Activated CD8-positive, alpha-beta memory T cell treated with anti-CD3 and anti-CD28 coated beads for 48 hours (primary cell): ENCODE measurements at places on chromosomes 6 and 20.

GRCh38 chr20:20303742-20304141 is 64.2 kb upstream of the INSM1 start:
- DNase-seq, result no peak

DNA sequence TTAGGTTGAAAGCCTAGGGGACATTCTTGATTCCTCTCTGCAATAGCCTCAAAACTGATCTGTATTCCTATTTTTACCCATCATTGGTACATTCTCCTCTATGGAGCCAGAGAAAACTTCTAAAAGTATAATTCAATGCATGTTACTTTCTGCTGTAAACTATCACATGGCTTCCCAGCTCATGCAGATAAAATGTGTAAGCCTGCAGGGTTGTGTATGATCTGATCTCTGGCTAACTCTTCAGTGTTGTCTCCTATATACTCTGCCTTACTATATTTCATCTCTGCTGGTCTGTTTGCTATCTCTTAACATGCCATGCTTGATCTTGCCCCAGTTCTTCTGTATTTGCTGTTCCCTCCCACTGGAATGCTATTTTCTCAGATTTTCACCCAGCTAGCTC is 323.3 kb upstream of the RSPO3 start:
- DNase-seq, result no peak

- no peak for DNase-seq
Observed at GRCh38 chr20:38152621-38153221, 12.3 kb downstream of the TGM2 start.

- DNase-seq, result no peak
Observed at GRCh38 chr6:4017058-4017739, 61.7 kb downstream of the FAM217A start.

DNA sequence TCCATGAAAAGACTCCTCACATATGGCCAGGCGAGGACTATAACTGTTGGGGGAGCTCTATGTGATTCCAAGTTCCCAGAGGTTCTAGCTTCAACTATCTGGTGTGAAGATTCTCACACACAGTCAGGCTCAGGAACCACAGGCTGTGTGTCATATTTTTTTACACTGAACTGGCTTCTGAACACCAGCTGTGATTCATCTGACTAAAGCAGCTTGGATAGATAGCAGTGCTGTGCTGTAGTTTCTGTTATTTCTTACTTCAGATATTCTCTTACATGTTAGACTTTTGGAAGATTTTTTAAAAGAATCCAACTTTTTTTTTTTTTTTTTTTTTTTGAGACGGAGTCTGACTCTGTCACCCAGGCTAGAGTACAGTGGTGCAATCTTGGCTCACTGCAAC is 140.7 kb upstream of the MCHR2 start:
- no peak for DNase-seq

DNA sequence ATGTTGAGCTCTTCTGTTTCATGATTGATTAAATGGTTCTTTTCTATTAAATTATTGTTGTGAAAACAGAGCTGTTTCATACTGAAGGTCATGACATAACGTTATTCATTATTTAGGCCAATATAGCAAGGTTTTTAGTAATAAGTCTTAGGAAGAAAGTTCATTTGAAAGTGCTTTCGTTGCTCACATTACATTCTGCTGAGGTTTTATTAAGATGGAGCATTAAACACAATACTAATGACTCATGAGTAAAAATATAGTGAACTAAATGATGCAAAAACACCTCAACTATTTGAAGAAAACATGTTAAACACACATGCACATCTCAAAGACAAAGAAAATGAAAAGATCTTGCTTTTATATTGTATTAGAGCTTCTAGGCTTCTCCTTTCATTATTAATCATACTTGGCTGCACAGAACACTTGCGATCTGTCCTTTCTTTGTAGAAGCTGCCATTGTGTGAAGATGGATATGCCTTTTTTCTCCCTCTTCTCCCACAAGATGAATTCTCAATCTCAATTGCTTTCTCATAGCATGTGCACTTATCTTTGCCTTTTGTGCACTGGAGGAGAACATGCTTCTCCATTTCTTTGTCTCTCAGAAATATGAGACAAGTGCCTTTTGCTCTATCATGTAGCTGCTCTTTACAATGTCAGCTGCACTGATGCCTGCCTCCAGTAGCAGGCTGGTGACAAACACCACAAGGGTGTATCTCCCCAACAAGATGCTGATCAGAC is 312.4 kb downstream of the PHF3 start:
- DNase-seq, result no peak

- no peak for DNase-seq
Observed at GRCh38 chr6:105995391-105995865, 90.7 kb upstream of the PRDM1 start.

DNA sequence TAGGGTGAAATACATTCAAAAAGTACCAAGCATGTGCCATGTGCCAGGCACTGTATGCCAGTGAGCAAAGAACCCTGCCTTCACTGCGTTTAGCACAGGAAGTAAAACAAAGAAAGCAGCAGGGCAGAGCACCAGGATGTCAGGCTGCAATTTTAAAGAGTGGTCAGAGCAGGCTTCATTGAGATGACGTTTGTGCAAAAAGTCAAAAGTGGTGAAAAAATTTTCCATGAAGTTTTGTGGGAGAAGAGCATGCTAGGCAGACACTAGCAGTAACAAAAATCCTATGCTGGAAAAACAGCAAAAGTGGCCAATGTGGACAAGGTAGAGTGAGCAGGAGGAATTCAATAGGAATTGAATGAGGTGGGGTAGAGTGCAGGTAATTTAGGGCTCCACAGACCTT is 31.3 kb downstream of the AKIRIN2 start:
- DNase-seq, result no peak

DNA sequence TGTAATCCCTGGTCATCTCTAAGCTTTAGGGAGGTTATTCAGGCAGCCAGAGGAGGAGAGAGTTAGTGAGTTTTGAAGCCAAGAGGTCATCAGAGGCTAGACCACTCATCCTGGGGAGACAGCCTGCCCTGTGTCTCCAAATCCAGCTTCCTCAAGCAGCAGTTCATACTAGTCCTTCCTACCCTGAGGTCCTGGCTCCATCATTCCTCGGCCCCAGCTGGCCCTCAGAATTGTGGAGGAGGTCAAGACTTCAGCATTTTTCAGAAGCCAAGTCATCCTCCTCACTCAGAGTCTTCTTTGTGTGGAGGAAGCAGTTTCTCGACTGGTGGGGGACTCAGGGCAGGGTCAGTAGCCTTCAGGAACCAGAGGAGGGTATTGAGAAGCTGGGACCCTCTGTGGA is 12.4 kb upstream of the KIAA1755 start:
- DNase-seq, result no peak

GRCh38 chr6:56507517-56507916 is 135.2 kb downstream of the DST start:
- no peak for DNase-seq

DNA sequence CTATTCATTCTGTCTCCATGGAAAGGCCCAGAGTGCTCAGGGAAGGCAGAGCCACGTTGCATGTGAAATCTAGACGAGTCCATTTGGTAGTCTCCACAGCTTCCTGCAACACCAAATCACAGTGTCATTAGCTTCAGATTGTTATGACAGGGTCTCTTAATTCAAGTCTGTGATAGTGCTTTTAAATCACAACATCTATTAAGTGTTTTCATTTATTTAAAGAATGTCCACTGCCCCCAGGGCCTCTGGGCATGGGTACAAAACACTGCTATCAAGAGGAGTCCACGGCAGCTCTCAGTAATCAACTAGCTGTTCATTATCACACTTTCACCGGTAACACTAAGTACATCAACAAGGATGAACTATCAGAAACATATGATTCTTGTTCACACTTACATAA is 455.9 kb upstream of the JARID2 start:
- DNase-seq, result no peak

GRCh38 chr6:105443941-105444340 is 41.1 kb upstream of the PREP start:
- DNase-seq, result no peak

GRCh38 chr20:50191544-50192363 is 1.1 kb downstream of the CEBPB start:
- no peak for DNase-seq

DNA sequence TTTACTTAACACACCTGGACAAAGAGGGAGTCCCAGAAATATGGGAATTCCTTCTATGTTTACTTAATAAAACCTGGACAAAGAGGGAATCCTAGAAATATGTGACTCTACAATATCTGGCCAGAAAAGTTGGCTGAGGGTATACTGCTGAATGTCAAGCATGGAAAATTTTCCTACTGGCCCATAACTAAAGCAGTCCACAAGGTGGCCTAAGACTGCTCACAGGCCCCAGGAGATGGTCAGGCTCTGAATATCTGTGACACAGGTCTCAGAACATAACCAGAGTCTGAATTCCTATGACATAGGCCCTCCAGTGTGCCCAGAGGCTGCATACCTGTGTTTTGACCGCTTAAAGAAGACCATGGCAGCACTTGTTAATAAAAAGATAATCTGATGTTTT is 578.2 kb upstream of the NRSN1 start:
- no peak for DNase-seq

- no peak for DNase-seq
Observed at GRCh38 chr6:149483334-149483725, 1.5 kb downstream of the ZC3H12D start.

DNA sequence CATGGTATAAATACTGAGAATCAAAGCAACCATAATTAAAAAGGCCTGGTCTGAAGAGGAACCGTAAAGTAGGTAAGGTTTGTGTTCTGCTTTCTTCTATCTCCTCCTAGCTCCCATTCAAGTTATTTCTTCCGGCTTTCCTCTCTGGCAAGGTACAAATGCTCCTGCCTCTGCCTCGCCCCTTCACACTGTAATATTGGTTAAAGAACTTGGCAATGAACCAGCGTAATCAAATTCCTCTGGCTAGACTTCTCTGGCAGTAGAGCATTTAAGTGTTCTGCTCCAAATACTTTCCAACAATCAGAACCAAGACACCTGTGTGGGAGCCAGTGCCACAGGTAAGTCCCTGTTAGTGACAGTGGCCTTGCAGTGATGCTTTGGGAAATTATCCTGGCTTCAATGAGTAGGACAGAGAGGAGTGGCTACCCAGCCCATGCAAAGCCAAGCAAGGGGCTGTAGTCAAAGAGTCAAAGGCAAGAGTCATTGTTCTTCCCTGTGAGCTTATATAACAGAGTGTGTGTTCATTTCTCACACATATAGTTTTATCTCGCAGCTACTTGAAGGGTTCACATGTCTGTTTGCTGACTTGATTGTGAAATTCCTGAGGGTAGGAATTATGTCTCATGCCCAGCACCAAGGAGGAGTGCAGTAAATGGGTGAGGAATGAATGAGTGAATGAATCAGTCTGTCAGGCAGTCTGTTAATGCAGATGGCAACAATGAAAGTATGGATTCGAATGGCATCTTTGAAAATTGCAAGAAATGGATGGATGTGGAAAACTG is 329.3 kb downstream of the NRN1 start:
- no peak for DNase-seq

GRCh38 chr20:23362392-23363256 is 642 bp downstream of the GZF1 start:
- no peak for DNase-seq

GRCh38 chr6:108227290-108227689 is 33.5 kb downstream of the SNX3 start:
- no peak for DNase-seq

- no peak for DNase-seq
Observed at GRCh38 chr6:123549476-123549875, 87.3 kb downstream of the TRDN start.
